ENCODE measurements at places on chromosomes 3 and 15. TPM values are rescaled to one million over a fixed set of nuclear protein-coding genes. Genes with fewer than 3 reads are reported as not detected.

DCUN1D1 gene
- total RNA-seq, result 41.6 TPM

DNA sequence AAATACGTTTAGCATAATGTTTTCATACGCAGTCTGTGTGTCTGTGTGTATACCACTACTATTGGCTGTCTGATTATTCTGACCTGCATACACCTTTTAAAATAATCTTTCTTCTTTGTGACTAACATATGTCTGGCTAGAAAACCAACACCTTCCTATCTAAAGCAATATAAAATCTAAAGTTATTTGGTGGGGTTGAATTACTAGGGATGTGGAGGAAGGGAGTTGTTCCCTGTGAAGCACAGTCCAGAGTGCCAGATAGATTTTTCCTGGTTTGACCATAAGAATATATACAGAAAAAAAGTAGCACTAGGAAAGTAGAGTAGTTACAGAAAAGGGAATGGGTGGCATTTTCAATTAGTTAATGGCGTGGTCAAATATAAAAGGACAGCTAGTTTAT is 918.8 kb downstream of the NAALADL2 start:
- DNase-seq, result no peak

DNA sequence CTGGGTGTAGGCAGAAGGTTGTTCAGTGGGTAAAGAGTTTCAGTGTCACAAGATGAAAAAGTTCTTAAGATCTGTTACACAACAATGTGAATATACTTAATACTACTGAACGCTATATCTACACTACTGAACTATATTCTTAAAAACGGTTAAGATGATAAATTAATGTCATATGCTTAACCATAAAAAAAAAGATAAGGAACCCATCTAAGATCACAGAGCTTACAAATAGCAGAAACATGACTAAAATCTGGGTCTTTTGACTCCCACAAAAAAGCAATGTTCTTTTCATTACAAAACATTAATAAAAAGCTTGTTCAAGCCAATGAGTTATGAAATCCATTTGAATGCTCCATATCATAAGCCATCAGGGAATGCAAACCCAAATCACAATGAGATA is 34.4 kb downstream of the UBR1 start:
- no peak for DNase-seq

KLHL40 gene
- not detected for total RNA-seq

B4GALT4 gene
- 55.4 TPM for total RNA-seq

GRCh38 chr3:102089904-102090720 is 240.8 kb downstream of the NFKBIZ start:
- DNase-seq, result no peak

- DNase-seq, result no peak
Measured at GRCh38 chr3:64203216-64203615, 22.1 kb downstream of the PRICKLE2 start.

GRCh38 chr3:67700596-67700995 is 46.2 kb upstream of the SUCLG2 start:
- no peak for DNase-seq

WNT5A gene
- total RNA-seq, result 152 TPM

DNA sequence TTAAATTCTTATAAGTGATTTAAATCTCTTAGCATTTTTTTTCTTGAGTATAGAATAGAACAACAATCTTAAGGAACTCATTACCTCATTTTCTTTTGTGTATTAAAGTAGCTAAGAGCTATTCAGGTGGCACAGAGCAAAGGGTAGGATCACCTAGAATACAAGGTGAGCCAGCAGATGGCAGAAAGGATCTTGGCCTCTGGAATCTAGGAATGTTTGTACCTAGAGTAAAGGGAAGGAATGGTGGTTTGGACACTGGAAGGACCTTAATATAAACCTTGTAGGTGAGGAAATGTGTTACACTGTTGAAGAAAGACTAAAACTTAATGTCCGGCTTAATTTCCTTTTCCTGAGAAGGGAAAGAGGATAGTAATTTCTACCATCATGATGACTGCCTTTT is 89.0 kb downstream of the GHSR start:
- DNase-seq, result no peak

MORC1 gene
- not detected for total RNA-seq

TNK2 gene
- 97.6 TPM for total RNA-seq
